ENCODE measurements at places on chromosomes 16 and 17.

GRCh38 chr17:50213026-50214022, 11.9 kb upstream of the COL1A1 start:
- DNase-seq = no peak

- DNase-seq = no peak
Observed at GRCh38 chr17:4178651-4179050, 35.7 kb downstream of the CYB5D2 start.

DNA sequence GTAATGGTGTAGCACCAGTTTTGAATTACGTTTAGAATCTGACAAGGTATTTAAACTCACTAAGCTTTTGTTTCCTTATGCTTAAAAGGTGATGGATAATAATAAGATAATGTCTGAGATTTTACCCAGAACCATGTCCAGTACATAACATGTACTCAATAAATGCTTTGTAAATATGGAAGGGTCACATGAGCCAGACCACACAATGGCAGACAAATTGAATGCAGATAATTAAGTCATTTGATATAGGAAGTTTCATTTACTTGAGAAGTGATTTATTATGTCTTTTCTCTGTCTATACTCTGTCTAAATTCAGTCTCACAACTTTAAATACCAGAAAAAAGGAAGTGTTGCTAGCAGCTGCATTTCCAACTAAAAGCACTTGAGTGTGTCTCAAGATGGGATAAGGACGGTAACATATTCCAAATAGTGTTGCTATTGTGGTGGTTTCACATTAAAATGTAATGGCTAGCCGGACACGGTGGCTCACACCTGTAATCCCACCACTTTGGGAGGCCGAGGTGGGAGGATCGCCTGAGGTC, 52.5 kb upstream of the DHX40 start:
- no peak for DNase-seq

- DNase-seq = no peak
Observed at GRCh38 chr16:67996666-67997065, 2.6 kb downstream of the DPEP2 start.

GRCh38 chr17:18278867-18279266, 18.4 kb downstream of the MIEF2 start:
- DNase-seq = no peak

DNA sequence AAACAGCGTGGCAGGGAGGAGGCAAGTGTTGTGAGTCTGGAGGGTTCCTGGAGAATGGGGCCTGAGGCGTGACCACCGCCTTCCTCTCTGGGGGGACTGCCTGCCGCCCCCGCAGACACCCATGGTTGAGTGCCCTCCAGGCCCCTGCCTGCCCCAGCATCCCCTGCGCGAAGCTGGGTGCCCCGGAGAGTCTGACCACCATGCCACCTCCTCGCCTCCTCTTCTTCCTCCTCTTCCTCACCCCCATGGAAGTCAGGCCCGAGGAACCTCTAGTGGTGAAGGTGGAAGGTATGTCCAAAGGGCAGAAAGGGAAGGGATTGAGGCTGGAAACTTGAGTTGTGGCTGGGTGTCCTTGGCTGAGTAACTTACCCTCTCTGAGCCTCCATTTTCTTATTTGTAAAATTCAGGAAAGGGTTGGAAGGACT, at the start of gene CD19:
Gene CD19, plus strand, starts transcription at position 171 of the 425 bp plus-strand sequence. Its CDS starts 30 bp downstream, at position 201.
- no peak for DNase-seq

DNA sequence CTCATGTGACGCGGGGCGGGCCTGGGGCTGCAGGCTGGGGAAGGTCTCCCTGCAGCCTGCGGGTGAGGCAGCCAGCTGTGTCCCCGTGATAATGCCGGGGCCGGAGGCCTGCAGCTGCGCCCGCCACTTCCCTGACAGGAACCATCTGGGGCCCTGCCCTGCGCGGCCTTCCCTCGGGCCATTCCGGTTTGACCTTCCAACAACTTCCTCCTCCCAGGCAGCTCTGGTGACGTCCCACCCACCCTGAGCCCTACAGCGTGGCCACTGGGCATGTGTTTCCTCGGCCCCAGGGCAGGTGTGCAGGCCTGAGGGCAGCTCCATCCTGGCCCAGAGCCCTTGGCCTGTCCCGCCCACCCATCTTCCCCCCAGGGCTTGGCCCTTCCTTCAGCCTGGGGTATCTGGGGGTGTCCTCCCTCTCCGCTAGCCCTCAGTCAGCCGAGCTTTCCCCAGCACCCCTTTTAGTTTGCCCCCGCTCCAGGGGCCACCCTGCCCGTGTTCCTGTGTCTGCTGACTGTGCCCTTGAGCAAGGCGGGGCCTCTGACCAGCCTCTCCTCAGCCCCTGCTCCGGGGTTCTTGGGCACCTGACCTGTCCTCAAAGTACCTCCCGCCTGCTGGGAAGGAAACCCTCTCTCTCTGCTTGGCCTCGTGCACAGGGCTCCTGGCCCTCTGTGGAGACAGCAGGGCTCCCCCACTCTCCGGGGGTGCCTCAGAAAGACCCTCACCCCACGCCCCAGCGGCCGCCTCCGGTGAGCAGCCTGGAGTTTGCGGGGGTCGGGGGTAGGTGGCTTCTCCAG, at the start of gene CBFA2T3:
Gene CBFA2T3, minus strand, starts transcription at position 190 of the 794 bp plus-strand sequence. CDS start 400 bp downstream, outside the sequence.
- no peak for DNase-seq

DNA sequence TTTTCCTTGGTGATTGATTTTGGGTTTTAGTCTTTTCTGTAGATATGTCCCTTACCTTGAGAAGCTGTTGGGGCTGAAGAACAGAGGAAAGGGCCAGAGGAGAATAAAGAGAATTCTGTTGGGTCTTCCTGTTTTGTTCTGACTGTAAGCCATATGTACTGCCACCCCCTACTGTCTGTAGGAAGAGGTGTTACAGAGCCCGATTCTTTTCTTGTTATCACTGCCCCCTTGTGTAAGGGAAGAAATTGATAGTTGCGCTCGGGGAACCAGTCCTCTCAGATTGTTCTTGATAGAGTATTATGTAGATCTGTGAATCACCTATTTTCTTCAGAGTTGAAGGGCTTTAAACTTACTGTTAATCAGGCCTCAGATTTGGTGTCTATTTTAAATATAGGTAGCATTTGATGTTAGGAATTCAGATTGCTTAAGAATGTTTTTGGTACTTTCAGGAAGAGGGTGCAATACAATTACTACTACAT, 2.4 kb downstream of the TANC2 start:
- no peak for DNase-seq

DNA sequence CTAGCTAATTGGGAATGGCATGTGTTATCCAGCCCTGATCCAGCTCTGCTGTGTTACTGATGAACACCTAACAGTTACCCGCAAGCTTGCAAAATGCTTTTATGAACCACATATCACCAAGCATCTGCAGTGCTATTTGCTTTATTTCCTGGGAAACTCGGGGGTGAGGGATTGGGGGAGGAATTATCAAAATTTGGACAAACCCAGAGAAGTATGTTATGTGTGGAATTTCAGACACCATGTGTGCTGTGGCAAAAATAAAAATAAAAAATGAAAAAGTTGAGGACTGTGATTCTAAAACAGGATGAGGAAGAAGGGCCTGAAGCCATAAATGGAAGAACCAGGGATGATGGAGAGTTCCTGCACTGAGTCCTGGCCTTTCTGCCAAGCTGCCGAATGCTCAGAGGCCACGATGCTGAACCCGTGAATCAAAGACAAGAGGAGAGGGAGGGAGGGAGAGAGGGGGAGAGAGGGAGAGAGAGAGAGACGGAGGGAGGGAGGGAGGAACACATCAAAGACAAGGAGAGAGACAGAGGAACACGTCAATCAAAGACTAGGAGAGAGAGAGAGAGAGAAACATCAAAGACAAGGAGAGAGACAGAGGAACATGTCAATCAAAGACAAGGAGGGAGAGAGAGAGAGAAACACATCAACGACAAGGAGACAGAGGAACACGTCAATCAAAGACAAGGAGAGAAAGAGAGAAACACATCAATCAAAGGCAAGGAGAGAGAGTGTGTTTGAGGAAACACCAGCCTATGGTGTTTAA, 89.8 kb downstream of the MRM3 start:
- DNase-seq = no peak

DNA sequence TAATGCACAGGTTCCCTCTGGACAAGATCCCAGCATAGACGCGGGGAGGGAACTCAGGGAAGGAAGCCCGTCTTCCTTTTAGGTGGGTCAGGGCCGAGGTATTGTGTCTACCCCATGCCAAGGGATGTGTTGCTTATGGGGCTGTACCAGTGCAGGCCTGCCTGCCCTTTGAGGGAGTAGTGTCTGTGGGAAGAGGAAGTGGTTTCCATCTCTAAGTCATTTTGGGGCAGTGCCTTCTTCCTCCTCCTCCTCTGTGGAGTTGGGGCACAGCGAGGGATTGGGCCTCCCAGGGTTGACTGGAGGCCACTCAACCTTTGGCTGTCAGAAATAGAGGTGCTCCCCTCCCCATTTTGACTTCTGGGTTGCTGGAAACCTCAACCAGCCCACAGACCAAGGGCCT, 26.5 kb downstream of the GJD3 start:
- no peak for DNase-seq

GRCh38 chr16:90031186-90031930, 12.1 kb upstream of the DBNDD1 start:
- no peak for DNase-seq
